ENCODE measurements at places on chromosomes 3 and 15.

DNA sequence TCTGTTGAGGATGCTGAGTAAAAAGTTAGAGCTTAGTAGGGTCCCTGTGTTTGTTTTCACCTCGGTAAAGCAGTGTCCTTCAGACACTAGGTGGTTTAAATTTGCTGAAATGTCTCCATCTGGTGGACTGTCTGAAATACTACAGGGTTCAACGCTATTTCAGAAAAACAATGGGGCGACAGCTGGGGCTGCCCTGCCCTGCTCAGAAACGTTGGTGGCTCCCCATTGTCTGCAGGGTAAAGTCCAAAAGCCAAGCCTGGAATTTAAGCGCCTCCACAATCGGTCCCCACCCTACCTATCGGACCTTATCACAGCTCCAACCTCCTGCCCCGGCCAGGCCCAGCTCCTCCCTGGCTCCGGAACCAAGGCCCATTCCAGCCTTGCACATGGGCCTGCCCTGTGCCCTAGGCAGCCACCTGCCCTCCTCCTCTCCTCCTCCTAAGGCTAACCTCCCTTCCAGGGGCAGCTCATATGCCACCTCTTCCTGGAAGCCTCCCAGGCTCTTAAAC lies 4.3 kb upstream of the TSEN2 start:
- peak; percentile 54 for DNase-seq

DNA sequence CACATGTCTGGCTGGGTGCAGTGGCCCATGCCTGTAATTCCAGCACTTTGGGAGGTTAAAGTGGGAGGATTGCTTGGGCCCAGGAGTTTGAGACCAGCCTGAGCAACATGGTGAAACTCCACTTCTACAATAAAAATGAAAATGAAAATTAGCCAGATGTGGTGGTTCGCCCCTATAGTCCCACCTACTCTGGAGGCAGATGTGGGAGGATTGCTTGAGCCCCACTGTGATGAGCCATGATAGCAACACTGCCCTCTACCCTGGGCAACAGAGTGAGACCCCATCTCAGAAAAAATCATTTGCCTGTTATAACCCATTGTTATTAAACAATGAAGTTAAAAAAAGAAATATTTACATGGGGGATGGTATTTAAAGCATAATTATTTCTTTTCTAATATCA lies 240.1 kb upstream of the ZPLD1 start:
- DNase-seq: no peak

DNA sequence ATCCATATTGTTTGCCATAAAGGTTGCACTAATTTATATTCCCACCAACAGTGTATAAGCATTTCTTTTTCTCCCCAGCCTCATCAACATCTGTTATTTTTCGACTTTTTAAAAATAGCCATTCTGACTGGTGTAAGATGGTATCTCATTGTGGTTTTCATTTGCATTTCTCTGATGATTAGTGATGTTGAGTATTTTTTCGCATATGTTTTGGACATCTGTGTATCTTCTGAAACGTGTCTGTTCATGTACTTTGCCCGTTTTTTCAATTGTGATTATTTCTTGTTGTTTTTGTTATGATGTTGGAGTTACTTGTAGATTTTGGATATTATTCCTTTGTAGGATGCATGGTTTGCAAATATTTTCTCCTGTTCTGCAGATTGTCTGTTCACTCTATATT lies 46.5 kb downstream of the TP63 start:
- DNase-seq: no peak

GRCh38 chr3:188026191-188026968 lies 127.6 kb upstream of the LPP start:
- no peak for DNase-seq

- DNase-seq: peak; percentile 23
Observed at GRCh38 chr3:114299421-114299820, 5.6 kb downstream of the TIGIT start.

GRCh38 chr15:70109978-70110377 lies 12.3 kb upstream of the TLE3 start:
- DNase-seq: no peak

- peak; percentile 72 for DNase-seq
Observed at GRCh38 chr15:59174835-59175831, 31.5 kb upstream of the LDHAL6B start.

GRCh38 chr3:47001731-47002170 lies 22.3 kb downstream of the NBEAL2 start:
- DNase-seq: no peak

- no peak for DNase-seq
Observed at GRCh38 chr15:95975212-95975611, 355.3 kb upstream of the NR2F2 start.

DNA sequence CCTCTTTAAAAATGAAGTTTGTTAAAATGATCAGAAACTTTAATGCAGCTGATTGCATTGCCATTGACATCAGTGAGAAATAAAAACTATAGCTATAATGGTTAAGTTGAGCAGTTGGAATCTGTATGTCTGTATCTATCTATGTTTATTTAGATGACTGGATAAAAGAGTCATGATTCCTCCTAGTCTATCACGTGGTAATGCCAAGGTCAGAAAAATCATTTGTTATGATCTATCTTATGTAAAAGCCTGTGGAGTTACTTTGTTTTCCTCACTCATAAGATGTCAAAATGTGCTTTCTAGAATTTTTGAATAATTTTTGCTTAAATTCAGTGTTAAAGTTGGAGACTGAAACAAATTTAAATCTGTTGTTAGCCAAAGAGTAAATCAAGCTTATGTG lies 63.3 kb downstream of the MBNL1 start:
- no peak for DNase-seq

DNA sequence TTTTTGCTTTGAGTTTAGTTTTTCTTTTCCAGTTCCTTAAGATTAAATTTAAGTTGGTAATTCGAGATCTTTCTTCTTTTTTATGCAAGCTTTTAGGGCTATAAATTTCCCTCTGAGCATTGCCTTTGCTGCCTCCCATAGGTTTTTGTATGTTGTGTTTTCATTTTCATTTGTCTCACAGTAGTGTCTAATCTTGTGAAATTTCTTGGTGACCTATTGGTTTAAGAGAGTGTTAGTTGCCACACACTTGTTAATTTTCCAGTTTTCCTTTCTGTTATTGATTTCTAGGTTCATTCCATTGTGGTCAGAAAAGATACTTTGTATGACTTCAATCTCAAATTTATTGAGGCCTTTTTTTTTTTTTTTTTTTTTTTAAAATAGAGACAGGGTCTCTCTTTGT lies 18.3 kb upstream of the IL20RB start:
- no peak for DNase-seq

Measured in RKO (cell line).